SK-N-MC (cell line): ENCODE measurements at places on chromosomes 12 and 14.
A peak's percentile ranks its signal among the peaks of the same experiment; 100 is the strongest.

DNA sequence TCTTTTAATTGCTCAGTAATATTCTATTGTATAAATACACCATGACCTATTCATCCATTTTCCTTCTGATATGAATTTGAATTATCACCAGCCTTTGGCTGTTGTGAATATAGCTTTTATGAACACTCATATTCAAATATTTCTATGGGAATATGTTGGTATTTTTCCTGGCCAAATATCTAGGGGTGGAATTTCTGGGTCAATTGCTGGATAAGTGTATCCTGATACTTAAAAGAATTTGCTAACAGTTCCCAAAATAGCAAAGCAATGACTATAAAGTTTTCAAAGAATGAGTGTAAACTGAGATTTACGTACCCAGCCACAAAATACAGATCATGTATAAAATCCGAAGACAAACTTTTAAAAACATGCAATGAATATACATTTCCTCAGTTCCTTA is 148.7 kb upstream of the CLEC14A start:
- DNase-seq, result no peak

GRCh38 chr12:41663598-41664265 is 475.6 kb downstream of the PDZRN4 start:
- peak; percentile 88 for DNase-seq

DNA sequence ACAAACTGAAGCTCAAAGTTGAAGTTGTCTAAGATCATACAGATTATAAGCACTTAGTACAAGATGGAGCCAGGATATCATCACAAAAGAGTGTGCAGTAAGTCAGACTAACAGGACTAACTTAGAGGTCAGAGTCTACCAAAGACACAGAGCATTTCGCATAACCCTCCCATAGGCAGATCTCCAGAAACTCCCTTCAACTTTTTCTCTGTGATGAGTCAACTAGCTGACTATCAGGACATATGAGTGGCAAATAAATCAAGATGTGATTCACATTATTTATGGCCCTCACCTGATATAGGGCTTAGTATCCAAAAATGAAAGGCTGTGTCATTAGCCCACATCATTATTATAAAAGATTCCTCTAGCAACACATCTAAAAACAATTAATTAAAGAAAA is 484.6 kb downstream of the GALC start:
- DNase-seq, result no peak

- DNase-seq, result no peak
Measured at GRCh38 chr12:131994589-131994988, 44.8 kb downstream of the EP400 start.

GRCh38 chr12:115828168-115828567 is 449.3 kb downstream of the MED13L start:
- DNase-seq, result no peak

- DNase-seq, result no peak
Measured at GRCh38 chr14:63603749-63604277, 37.9 kb downstream of the WDR89 start.

DNA sequence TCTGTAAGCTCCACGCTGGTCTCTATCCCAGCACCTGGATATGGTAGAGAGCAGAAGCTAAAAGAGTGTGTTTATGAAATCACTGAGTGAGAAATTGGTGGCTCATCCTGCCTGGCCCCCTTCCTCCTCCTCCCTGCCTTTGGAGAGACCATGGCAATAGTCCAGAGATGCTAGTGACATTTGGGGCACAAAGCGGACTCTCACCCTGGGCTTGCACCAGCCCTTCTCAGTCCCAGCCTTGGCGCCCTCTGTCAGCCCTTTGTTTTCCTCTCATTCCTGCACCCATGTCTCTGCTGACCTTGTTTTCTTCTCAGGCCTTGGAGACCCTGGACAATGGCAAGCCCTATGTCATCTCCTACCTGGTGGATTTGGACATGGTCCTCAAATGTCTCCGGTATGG is 18.2 kb downstream of the ALDH2 start:
- no peak for DNase-seq

DNA sequence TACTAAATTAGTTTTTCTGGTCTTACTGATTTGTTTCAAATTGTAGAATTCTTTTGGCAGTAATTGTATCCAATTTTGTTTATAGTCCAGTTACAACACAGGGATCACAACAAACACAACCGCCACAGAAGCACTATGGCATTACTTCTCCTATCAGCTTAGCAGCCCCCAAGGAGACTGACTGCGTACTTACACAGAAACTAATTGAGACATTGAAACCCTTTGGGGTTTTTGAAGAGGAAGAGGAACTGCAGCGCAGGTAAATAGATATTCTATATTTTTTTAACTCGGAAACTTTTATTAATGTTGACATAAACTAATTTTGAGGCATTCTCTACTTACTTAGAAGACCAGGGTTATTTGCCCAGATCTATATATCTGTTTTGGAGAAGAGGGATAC is 17.8 kb downstream of the PAPOLA start:
- DNase-seq, result no peak
